ENCODE measurements at places on chromosomes 5 and 9. TPM values are rescaled to one million over a fixed set of nuclear protein-coding genes. Genes with fewer than 3 reads are reported as not detected.

GRCh38 chr9:70435948-70436347 is 21.5 kb upstream of the KLF9 start:
- DNase-seq, result no peak

GRCh38 chr5:36373527-36374086 is 71.9 kb upstream of the RANBP3L start:
- no peak for DNase-seq

GRCh38 chr5:63570752-63571151 is 391.5 kb downstream of the HTR1A start:
- DNase-seq, result no peak

Gene PAPPA
- total RNA-seq, result 0.72 TPM

GRCh38 chr5:150751096-150751891 is 7.5 kb downstream of the DCTN4 start:
- DNase-seq, result no peak

DNA sequence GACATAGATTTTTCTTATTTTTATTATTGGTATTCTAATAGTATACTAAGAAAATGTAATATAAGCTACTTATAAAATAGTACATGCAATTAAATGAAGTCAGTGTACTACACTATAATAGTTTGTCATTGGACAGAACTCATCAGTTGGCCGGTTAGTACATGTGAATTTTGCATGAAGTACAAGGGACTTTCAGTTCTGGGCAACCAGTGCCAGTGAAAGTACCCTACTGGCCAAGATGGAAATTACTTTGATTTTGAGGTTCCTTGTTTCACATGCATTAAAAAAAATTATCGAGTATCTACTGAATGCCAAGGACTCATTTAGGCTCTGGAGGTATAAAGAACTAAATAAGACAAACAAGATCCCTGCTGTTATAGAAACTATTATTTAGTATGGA is 213.4 kb upstream of the ELL2 start:
- no peak for DNase-seq

GRCh38 chr5:143922718-143923117 is 110.8 kb downstream of the HMHB1 start:
- no peak for DNase-seq

Gene ZNF608
- total RNA-seq, result 106 TPM

All from neural crest cell (in vitro differentiated cells).